ENCODE measurements at places on chromosomes 7 and 10. TPM values are rescaled to one million over a fixed set of nuclear protein-coding genes. Genes with fewer than 3 reads are reported as not detected.
A peak's percentile ranks its signal among the peaks of the same experiment; 100 is the strongest.

The HERC4 gene
- total RNA-seq, result 17.9 TPM

DNA sequence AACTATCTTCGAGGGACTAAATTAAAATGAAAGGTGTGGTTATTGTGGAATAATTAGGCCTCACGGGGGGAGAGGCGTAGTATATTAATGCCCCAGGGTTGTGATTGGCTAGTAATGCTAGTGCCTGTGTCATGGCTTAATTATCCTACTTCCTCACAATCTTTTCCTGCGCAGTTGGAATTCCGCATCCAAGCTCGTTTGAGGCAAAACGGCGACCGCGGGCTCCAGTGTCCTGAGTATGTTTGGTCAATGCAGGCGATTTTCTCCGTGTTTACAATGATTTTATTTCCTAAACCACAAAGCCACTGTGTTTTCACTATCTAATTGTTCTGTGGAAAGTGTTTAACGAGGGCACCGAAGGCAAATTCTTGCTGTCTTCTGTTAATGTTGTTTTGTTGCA is 282.9 kb downstream of the CELF2 start:
- no peak for DNase-seq

DNA sequence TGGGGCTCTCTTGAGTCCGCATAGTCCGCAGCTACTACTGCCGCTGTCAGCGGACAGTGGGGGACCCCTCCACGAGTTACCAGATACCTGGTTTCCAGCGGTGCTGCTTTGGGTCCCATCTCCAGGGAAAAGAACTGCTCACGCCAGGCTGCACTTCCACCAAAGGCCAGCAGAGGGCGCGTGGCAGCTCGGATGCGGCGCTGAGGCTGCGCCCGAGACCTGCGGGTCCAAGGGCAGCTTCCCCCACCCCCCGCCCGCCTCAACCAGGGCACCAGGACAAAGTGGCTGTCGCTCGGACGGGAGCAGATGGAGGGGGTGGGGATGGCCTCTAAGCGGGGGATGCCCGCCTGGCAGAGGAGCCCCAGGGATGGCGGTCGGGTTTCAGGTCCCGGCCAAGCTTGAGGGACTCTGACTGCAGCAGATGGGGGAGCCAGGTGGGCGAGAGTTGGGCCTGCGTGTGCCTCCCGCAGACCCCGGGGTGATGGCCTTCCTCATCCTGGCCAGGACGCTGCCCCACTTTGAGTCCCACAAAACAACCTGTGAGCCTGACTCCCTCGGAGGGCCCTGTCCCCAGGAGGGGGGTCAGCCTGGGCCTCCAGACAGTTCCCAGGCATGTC is 23.8 kb upstream of the ZNF735 start:
- peak; percentile 69 for DNase-seq

- no peak for DNase-seq
Observed at GRCh38 chr10:60310740-60311139, 78.9 kb downstream of the ANK3 start.

DNA sequence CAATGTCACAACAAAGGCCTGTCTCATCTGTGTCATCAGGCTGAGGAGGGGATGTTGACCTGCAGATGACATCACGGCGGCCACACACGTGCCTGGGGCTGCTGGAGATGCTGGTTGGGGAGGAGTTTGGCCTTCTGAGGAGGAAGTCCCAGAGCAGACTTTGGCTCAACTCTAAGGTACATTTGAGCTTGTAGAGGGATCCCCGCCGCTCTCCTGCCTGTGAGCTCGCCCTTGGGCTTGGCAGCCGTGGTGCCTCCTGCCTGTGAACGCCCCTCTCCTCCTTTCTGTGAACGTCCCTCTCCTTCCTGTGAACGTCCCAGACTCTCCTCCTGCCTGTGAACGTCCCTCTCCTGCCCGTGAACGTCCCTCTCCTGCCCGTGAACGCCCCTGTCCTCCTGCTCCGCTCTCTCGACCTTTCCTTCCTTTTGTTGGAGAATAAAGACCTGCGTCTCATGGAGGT is 176.4 kb downstream of the DNAJB6 start:
- DNase-seq, result no peak

DNA sequence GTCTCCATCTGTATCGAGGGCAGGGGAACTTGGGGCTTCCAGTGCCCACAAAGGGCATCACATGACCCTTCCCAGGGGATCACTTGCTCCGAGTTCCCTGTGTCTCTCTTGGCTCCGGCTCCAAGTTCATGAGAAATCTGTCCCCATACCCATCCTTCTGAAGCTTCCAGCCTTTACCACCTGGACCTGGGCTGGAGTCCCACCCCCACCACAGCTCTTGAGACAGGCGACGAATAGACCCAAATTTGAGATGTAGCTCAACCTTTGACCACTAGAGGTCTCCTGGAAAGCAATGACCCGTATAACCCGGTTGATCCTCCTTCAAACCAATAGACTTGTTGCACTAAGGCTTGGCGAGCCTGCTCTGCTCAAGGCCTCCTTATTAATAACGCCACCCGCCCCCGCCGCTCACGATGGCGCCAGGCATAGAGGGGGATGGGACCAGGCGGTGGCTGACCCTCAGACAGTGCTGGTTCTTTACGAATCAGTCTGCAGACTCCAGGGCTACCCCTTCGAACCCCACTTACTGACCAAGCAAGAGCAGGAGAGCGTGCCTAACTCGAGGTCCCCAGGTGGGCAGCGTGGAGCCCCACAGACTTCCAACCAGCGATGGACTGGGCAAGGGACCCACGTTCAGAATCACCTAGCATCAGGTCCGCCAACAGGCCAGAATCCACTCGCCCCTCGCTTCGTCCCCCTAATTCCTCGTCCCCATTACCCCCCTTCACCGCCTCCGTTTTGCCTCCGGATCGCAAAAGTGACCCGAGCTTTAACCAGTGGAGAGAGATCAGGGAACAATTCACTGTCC is 4.4 kb upstream of the ARID5B start:
- DNase-seq, result peak; percentile 76

- DNase-seq, result no peak
Observed at GRCh38 chr7:19213746-19214145, 68.5 kb upstream of the FERD3L start.

- no peak for DNase-seq
Observed at GRCh38 chr7:3559278-3559677, 258.2 kb downstream of the SDK1 start.

GRCh38 chr7:65971021-65971420 is 11.0 kb downstream of the GUSB start:
- peak; percentile 26 for DNase-seq

DNA sequence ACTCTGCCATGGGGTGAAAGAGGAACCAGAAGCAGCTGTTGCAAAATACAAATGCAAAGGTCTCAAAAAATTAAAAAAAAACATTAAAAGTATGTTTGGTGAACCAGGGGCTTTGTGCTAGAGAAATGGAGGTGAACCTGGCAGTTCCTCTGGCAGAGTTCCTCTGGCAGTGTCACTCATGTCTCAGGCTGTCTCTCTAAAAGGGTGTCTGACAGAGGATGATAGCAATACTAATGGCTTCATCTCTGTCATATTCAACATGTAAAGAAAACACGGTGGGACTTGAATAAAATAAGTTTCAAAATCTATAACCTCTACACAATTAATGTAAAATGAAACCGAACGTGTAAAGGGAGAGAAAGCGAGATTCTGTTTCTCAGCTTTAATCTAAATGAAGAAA is 375.7 kb upstream of the VWC2 start:
- no peak for DNase-seq

DNA sequence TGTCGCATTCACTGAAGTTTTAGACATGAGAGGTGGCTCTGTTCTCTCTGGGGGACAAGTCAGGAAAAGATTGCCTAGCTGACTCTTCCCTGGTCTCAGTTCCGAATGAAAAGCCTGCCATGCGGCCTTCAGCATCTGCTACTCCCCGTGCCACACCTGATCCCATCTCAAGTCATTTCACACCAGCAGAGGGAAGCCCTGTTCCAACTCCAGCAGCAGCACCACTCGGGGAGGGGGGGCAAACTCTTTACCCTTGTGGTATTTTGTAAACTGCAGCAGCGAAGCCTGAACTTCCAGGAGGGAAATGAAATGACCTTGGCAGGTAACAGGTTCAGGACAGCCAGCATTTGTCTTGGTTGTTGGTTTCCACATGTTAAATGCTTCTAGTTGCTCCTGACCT is 13.8 kb downstream of the LRRC4 start:
- DNase-seq, result no peak

- peak; percentile 73 for DNase-seq
Observed at GRCh38 chr10:11986593-11987216, 55.9 kb downstream of the UPF2 start.

Measured in pancreas (tissue), 10 donors.